ENCODE measurements at places on chromosomes 5 and 9.

- no peak for DNase-seq
Measured at GRCh38 chr9:110626101-110626829, 42.3 kb upstream of the MUSK start.

GRCh38 chr9:129656795-129657390 is 8.6 kb upstream of the PRRX2 start:
- DNase-seq: no peak

GRCh38 chr5:102414448-102414847 is 84.4 kb downstream of the SLCO6A1 start:
- no peak for DNase-seq

GRCh38 chr5:98630621-98631020 is 142.8 kb upstream of the RGMB start:
- DNase-seq: no peak

DNA sequence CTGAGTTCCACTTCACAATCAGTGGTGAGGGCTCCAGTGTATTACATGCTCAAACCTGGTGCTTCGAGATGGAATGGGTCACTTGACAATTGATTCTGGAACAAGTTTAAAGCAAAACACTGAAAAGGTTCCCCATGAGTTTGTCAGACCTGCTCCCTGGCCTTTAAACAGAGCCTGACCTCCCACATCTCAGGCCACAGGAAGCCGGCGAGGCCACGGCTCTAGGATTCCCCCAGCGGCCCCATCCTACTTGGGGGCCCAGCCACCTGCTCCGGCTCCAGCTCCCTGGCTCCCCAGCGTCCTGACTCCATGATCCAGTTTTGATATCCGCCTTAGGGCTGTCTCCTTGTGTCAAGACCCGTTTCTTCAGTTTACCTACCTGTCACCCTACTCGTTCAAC is 62.0 kb downstream of the TTLL11 start:
- no peak for DNase-seq

GRCh38 chr9:95124582-95125367 is 192.7 kb downstream of the FANCC start:
- DNase-seq: no peak

- DNase-seq: no peak
Measured at GRCh38 chr9:137488327-137488653, 29.2 kb upstream of the NSMF start.

GRCh38 chr5:150036513-150036912 is 36.0 kb downstream of the HMGXB3 start:
- DNase-seq: no peak

DNA sequence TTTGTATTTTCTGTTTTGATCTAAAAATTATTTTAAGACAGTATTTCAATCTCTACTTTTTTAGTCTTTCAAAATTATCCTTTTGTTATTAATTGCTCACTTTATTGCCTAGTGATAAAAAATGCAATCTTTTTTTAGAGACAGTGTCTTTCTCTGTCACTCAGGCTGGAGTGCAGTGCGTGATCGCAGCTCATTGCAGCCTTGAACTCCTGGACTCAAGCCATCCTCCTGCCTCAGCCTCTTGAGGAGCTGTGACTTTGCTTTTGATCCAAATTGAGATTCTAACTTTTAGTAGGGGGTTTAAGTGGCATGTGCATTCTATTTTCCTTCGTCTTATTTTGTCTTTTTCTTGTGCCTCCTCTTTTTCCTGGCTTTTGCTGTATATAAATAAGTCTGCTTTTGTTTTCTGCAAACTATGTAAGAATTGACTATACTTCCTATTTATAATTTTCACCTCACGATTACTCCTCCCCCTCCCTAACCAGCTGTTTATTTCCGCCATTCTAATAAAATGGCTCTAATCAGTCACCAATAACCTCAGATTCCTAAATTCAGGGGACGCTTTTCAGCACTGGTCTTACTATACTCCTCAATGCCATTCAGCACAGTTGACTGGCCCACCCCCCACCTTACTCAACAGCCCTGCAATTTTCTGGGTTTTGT is 32.3 kb downstream of the KLF9 start:
- DNase-seq: no peak

GRCh38 chr5:177489119-177489716 is 8.2 kb downstream of the PDLIM7 start:
- no peak for DNase-seq

- DNase-seq: no peak
Measured at GRCh38 chr9:27432308-27432707, 91.8 kb upstream of the IFNK start.

- no peak for DNase-seq
Measured at GRCh38 chr5:169458221-169458620, 125.4 kb upstream of the SPDL1 start.

- no peak for DNase-seq
Measured at GRCh38 chr5:14060218-14060617, 82.9 kb upstream of the TRIO start.

GRCh38 chr9:98539954-98540353 is 168.8 kb downstream of the GABBR2 start:
- DNase-seq: no peak

- no peak for DNase-seq
Measured at GRCh38 chr9:30020161-30020560, 2364.3 kb upstream of the ACO1 start.

- no peak for DNase-seq
Measured at GRCh38 chr5:79536193-79536906, 22.4 kb upstream of the HOMER1 start.

- DNase-seq: no peak
Measured at GRCh38 chr5:73826301-73827105, 200.5 kb downstream of the ARHGEF28 start.

DNA sequence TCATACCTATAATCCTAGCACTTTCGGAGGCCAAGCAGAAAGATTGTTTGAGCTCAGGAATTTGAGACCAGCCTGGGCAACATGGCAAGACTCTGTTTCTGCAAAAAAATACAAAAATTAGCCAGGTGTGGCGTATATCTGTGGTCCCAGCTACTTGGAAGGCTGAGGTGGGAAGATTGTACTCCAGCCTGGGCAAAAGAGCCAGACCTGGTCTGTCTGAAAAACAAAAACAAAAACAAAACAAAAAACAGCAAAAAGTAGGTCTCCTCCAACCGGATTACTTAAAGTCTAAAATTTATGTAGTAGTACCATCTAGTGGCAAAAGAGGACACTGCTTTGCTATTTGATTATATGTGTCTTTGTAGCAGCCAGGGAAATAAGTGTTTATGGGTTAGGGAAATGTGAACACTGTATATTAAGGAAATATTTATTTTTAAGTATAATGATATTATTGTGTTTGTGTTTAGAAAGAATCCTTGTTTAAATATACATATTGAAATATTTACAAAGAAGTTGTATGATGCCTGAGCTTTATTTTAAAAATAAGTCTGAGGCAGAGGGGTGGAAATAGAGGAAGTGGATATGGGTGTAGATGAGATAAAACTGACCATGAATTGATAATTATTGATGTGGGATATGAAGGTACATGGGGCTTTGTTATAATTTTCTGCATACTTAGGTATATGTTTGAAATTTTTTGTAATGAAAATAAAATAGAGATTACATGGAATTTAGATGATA is 20.0 kb downstream of the APC start:
- no peak for DNase-seq

- no peak for DNase-seq
Measured at GRCh38 chr5:111641533-111642233, 115.3 kb downstream of the NREP start.

DNA sequence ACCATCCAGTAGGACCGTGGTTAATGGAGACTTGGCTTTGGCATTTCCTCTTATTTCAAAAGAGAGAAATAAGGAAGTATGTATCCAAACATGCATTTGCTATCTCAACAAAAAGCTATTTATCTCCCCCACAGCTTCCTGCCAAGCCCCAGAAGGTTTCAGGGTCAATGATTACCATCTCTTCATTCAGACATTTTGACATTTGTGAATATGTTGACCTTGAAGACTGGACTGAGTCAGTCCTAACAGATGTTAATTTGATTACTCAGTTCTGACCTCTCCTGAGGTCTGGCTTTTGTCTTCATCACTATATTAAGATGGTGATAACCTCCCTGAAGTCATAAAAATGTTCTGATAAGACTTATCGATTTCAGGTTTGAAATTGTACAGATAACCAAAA is 479.4 kb downstream of the AGTPBP1 start:
- DNase-seq: no peak

DNA sequence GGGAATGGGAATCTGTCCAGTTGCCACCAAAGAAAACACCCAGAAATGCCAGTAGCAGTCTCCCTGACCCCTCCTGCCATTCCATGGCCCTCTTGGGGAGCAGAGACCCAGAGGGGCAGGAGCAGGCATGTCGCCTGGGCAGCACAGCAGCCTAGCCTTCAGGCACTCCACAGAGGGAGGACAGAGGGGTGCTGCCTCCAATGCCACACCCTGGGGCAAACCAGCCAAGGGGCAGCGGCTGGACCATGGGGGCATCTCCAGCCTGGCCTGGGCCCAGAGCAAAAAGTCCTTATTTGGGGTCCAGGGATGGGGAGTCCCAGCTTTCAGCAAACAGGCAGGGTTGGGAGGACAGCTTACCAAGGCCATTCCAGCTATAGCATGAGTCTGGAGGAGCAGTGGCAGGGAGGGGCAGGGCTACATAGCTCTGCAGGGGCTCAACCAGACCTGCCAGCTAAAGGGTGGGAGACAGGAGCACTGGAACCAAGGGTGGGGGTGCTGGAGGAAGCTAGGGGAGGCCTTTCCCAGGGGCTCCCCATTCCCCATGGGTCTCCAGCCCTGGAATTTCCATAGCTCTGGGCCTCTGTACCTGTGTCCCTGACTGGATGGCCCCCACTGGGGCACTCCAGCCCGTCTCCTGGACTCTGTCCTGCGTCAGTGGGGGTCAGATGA is 6.7 kb downstream of the BRD3 start:
- peak; percentile 61 for DNase-seq

DNA sequence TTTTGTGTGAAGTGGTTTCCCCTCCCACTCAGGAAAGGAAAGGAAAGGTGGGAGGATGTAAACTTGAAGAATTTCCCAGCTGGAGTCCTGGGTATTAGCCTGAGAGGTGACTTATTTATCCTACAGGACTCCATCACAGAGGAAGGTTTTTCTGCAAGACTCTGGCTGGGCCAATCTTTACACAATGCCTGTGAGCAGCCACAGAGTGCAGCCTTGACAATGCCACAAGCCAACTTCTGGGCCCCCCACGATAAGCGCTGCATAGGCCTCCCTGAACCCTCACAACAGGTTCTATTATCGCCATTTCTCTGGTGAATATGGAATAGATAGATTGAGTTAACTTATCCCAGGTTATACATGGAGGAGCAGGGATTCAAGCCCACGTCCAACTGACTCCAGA is 12.4 kb downstream of the TTC39B start:
- DNase-seq: no peak

- DNase-seq: no peak
Measured at GRCh38 chr9:91415290-91415689, 8.3 kb downstream of the NFIL3 start.

DNA sequence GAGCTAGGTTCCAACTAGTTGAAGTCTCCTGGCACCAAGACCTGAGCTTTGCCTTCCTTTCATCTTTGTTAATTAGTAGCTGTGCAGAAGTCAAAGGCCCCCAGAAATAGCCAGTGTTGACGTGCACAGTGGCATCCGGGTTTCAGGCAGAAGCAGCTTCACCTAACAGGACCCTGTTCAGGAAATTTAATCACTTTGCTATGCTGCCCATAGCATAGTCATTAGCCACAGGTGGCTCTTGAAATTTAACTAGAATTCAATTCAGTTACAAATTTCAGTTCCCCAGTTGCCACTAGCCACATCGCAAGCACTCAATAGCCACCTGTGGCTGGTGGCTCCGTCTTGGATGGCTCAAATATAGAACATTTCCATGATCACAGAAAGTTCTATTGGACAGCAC is 179.1 kb downstream of the GOLPH3 start:
- no peak for DNase-seq

DNA sequence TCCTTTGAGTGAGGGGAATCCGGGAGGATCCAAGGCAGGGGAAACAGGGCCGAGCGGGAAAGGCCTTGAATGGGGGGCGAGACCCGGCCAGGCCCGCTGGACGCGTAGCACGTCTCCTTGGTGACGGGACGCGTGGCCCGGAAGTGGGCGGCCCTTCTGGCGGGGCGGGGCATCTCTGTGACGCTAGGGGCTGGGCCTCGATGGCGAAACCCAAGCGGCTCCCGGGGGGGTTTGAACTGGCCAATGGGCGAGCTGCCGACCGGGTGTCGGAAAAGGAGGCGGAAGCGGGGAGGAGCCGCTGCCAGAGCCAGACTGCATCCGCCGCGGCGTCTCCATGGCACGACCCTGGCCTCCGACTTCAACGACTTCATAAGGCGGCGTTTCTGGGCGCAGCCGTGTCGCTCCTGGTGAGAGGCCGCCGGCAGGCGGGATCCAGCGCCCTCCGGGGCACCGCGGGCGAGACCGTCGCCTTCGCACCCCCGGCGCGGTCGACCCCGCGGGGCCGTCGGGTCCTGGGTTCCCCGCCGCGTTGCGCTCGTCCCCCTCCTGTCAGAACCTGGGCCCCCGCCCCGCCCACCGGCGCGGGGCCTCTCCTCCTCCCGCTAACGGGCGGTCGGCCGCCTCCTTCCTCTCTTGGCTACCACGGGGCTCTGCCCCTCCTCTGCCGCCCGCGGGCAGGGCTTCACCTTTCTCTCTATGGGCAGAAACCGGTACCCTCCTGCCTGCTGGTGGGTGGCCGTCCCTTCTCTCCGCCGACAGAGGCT is at the start of gene ODF2:
Gene ODF2 (plus strand): TSS at position 158 of the 764 bp plus-strand sequence. CDS start 86 bp downstream, at position 244.
- DNase-seq: peak; percentile 100

DNA sequence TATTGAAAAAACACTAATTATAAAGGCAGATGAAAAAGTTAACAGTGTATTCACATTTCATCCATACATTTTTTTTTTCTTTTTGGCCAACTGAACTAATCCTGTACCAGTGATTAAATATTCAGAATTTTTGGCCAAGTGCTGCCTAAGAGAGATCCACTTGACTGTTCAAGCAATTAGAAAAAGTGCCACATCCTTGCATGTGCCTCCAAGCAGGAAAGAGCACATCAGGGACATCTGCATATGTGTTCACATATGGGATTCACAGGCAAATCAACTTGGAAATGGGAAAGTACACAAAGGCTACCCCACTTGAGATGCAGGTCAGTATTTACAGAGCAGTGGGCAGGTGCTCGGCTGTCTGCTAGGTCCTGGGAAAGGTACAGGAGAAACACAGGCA is 163.3 kb upstream of the LHFPL2 start:
- no peak for DNase-seq

DNA sequence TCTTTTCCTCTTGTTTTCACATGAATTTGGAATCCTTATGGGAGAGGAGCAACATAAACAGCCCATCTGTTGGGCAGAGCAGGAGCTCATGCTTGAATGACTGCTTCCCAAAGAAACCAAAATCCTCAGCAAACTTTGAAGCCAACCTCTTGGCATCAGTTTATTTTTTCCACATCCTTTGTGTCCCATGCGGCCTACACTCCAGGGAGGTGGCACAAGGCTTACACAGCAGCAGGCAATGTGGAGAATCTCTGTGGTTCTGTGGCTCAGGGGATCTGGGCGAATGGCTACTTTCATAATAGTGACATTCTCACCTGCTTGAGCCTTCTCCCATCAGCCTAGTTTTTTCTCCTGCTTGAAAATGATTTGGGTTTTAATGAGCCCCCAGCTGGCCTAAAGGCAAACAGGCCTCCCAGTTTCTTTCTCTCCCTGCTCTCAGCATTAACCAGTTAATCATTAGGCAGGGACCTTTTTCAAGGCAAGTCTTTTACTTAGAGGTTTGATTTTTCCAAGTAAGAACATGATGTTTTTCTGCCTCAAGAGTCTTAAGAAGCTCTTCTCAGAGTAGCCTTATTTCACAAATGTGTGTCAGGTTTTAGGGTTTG is 370.3 kb downstream of the ARHGEF28 start:
- no peak for DNase-seq

GRCh38 chr9:16308645-16309044 is 561.8 kb downstream of the BNC2 start:
- no peak for DNase-seq
